Stimulated activated CD8-positive, alpha-beta memory T cell treated with anti-CD3 and anti-CD28 coated beads, Interleukin-15, amount 100 ng/mL, for 1 hour (primary cell): ENCODE measurements at places on chromosomes 6 and 20.

DNA sequence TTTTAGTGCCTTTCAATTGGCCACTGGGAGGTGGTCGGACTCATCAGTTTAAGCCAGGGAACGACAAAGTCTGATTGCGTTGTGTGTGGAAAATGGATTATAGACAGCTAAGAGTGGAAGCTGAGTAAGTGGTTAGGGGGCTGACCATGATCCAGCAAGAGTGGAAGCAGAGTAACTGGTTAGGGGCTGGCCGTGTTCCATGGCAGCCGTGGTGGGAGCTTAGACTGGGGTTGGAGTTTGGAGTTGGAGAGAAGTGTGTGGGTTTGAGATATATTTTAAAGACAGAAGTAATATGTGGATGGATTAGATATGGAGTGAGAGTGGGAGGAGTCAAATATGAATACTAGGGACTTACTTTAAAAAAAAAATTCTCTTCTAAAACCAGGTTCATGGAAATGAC, 41.7 kb downstream of the LRRN4 start:
- no peak for DNase-seq

DNA sequence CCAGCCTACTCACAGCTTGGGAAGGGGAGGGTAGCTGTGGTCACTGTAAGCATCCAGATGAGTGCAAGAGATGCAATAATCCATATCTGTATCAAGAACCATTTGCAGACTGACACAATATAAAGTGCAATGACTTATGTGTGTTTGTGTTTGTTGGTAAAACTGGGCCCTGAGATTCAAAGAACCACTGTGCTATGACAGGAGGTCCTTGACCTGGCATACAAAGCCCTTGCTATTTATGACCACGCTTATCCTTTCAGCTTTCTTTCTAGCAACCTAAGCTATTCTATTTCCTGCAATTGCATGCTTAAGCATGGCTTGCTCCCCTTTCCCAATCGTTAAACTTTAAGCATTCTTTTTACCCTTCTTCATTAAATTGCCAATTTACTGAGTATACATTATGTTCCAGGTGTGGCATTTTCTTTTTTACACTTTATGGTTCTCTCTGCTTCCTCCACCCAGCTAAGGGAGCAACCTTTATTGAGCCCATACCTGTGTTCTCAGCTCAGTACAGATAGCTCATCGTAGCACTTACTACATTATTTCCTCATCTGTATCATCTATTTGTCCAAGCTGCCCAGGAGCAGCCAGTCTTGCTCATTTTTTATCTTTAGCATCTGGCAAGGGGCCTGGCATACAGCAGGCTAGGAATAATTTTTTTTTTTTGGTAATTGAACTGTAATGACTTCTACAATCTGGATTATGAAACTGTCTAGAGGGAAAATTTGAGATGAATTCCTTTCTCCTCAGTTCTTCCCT, 3.5 kb downstream of the MCUR1 start:
- DNase-seq = no peak

DNA sequence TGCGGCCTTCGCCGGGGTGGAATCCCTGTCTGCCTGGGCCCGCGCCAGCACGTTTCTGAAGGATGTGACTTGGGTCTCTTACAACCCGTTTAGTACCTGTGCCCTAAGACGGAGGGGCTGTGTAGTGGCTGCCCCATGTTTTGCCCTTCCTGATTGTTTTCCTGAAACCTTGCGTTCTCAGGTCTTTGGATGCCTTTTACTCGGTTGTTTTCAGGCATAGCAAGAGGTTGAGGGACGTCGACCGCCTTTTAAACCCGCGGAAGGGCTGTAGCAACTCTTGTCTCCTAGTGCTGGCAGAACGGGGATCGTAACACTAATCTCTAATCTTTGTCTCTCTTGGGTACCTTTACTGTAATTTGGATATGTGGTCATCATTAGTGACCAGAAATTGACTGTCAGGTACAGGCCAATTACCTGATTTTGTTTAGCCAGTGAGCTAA, 706 bp upstream of the NANP start:
- no peak for DNase-seq

- DNase-seq = no peak
Observed at GRCh38 chr6:52820198-52820597, 16.6 kb upstream of the GSTA1 start.

GRCh38 chr6:6801005-6801335, 212.4 kb downstream of the LY86 start:
- no peak for DNase-seq
